Stimulated activated CD8-positive, alpha-beta memory T cell treated with anti-CD3 and anti-CD28 coated beads, Interleukin-12 subunit alpha, Interleukin-12 subunit beta, amount 100 ng/mL, for 4 hours (primary cell): ENCODE measurements at places on chromosomes 1 and 21.

GRCh38 chr1:203274603-203275381 lies 30.5 kb upstream of the BTG2 start:
- no peak for DNase-seq

- DNase-seq: no peak
These were observed 43.9 kb upstream of the FOXO6 start for GRCh38 chr1:41317361-41317760.

- no peak for DNase-seq
These were observed 272.6 kb downstream of the MATN1 start for GRCh38 chr1:30450818-30451233.

DNA sequence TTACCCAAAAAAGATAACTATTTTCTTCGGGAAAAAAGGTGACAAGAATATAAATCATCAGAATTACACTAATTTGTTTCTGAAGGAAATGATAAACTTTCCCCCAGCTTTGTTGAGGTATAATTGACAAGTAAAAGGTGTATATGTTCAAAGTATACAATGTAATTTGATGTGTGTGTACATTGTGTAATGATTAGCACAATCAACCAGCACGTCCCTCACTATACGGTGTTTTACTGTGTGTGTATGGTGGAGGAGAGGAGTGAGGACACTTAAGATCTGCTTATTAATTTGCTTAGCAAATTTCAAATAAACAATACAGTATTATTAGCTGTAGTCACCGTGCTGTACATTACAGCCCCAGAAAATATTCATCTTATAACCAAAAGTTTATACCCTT lies 77.7 kb downstream of the CAMTA1 start:
- no peak for DNase-seq

DNA sequence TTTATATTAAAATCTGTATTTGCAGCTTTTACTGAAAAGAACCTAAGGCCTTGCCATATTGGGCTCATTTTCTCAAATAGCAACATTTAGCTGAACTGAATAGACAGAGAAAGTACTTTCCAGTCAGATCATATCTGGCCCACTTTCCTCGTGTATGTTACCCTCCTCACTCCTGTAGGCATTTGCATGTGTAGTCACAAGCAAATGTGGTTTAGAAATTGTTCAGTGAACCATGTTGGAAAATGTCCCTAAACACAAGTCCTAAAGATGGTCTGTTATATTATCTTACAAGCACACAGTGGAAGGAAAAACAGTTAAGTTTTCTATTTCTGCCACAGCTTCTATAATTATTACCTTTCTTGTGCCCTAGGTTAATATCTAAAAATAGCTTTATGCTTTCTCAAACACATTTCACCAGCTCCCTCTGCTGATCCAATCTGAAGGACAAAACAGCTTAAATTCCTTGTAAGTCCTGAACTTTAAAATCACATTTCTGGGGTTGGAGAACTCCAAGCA lies 606 bp upstream of the FMO4 start:
- no peak for DNase-seq

DNA sequence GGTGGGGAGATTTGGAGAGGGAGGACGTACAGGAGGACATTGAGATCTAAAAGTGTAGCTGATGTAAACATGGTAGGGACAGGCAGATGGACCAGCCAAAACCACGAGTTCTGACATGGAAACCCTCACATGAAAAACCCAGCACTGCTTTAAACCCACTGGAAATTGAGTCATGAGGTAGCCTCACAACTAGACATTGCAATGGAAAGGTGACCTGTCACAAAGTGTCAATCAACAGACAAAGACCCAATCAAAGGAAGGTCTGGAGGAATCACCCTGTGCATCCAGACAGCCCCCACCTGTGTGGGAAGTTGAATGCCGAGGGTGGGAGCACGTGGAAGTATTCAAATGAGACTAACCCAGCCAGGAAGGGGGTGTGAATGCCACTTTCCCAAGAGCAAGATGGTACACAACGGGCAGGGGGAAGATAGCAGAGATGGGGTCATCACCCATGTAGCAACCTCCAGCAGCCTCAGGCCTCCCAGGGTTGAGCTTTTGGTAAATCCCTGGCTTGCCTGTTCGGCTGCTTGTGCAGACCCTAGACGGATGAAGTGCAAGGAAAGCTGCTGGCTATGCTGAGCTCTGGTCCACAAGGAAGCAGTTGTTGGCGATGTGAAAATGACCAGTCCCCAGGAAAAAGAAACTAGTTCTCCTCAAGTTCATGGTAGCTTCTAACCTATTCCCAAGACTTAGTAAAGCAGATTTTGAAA lies 5.6 kb downstream of the FCMR start:
- no peak for DNase-seq

DNA sequence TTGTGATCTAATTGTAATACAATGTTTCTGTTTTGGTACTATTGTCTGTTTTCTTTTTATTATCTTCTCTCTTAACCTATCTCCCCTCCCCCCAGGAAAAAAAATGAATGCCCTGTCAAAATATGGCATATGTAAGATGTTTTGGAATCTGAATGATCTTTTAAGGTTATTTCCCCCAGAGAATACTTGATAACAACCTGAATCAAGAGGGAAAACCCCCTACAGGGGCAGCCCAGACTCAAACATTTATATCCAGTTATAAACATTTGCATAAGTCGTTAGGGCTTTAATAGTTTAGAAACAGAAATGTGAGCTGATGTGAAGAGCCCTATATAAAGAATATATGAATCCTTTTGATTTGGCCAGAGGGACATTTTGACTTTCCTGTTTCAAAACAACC lies 169.5 kb downstream of the VAV3 start:
- DNase-seq: no peak

DNA sequence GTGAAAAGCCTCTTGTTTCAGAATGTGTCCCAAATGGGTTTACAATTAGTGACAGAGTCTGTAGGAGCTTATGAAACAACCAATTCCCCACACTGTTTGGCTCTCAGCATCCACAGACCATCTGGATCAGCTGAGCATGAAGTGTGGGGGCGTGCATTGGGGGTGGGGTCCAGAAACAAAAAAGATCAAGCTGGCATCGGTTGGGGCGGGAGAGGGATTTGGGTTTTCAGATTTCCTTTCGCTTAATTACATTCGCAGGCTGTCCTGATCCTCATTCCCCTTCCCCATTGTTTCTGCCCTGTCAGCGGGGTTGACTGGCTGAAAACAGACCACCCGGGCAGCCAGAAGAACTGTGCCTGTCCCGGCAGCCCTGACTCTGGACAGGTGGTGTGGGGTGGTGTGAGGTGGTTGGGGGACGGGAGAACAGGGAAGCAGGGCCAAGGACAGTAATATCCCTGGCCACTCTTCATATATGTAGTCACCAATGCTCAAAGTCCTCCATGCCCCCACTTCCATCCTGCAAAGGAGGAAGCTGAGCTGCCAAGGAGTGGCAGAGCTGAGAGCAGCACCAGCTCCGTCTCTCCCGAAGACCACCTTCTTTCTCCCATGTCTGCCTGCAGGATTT lies 92.0 kb downstream of the IER5 start:
- no peak for DNase-seq

DNA sequence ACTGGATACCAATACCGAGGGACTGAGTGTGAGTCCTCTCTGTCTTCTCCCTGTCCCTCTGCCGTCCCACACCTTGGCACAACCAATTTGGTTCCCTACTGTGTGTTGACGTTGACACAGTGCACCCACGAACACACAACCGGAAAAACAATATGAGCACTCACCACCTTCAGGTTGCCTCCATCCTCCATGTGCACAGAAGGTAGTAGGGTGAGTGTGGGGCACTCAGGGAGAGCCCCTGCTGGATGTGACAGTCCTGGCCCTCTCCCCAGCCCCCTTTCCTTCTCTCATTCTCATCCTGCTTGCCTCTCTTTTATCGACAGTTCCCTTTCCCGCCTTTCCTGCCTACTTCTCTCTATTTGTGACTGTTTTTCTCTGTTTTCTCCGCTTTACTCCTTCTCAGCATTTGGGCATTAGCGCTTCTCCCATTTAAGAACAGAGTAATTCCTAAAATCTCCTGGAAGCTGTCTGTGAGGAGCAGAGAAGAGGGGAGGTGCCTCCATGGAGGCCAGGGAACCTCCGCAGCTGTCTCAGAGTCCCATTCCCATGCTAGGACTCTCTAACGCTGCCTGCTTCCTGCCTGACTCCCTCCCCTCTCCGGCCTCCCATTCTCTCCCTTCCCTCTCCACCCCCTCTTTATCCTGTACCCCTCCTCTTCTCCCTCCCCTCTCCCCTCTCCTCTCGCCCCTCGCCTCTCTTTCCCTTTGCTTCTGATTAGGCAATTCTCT lies 16.4 kb downstream of the CADM3 start:
- DNase-seq: no peak

- DNase-seq: no peak
These were observed 3.8 kb downstream of the ZNF672 start for GRCh38 chr1:248841702-248842395.

- DNase-seq: peak; percentile 55
These were observed at the start of gene STPG1 for GRCh38 chr1:24413350-24414163. Gene STPG1 (minus strand): TSS chr1:24413782. CDS start chr1:24401388, 12,394 bp downstream.

DNA sequence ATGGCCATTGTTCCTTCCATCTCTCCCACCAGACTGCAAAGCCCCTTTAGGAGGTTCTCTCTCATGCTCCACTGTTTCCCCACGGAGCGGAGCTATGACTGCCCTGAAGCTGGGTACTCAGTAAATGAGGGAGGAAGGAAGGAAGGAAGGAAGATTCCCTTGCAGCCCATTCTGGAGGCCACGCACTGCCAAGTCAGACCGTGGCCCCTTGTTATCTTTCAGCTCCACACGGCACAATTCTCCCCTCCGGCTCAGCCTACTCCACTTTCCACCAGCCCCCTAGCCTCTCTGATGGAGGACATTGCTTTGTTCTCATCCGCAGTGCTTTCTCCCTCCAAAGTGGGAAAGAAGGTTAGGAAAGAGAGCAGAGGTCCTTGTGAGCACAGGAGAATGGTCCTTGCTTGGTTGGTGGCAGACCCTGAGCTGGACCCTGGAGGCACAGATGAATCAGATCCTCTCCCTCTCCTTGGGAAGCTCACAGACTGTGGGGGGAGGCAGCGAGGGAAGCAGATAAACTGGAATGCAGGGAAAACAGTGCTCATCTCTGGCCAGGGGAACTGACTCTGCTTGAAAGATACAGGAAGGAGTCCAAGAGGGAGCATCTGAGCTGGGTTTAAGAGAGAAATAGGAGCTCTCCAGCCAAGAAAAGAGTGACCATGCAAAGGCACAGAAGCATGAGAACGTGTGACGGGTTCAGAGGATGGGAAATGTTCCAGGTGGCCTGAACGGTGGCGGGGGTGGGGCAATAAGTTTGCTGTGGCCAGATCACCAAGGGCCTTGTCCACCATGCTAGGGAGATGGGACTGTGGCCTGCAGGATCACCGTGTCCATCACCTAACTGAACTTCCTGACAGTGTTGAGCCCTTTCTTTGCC lies 52.6 kb downstream of the GLIS1 start:
- no peak for DNase-seq

DNA sequence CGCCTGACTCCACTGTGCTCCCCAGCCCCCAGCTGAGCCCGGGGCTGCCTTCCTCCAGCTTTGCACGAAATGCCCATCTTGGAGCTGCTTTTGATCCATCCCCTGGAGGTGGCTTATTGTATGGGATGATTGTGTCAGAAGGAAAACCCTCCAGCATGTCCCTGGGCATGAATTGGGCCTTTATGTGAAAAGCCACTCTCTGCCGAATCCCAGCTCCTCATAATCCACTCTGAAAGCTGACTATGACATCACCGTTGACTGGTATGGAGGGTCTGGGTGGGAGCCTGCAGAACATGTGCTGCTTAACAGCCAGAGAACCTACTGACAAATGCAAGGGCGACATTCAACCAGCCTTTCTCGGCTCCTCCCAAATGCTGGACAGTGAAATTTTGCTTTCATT lies 74.6 kb downstream of the NENF start:
- no peak for DNase-seq

GRCh38 chr1:178629252-178630154 lies 95.5 kb upstream of the RALGPS2 start:
- DNase-seq: no peak

GRCh38 chr21:38402795-38403194 lies 95.5 kb downstream of the ERG start:
- DNase-seq: no peak

DNA sequence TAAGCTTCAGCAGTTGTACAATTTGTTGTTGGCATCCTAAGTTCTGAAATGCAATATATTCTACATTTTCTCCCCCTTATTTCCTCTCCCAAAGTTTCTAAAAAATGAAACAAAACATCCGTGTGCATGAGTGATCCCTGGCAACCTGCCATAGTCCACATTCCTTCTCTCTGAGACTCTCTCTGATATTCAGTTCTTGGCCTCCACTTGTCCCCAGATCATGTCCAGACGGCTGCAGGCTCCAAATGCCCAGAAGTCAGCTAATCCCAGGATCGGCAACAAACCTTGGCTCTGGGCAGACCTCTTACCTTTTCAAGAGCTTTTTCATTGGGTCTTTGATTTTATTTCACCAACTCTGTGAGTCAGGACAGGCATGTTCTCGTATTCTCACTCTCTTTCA lies 187.8 kb downstream of the ETS2 start:
- no peak for DNase-seq

DNA sequence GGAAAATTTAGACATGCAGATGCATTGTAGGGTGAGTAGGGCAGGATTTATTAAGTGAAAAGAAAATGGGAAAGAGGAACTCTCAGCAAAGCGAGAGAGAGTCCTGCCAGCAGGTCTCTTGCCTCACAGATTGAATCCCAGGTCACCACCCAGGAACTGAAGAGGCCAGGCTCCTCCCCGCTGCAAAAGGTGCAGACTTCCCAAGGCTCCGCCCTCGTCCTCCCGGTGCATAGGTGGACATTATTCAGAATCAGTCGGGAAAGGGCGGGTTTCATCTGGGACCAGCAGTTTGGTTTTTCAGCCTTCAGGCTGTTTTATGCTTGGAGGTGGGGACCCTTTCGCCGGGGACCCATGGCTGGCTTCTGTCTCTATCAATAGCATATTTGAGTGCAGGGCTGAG lies 41.6 kb upstream of the APP start:
- DNase-seq: no peak

GRCh38 chr1:107499139-107499744 lies 358.4 kb downstream of the NTNG1 start:
- DNase-seq: no peak

DNA sequence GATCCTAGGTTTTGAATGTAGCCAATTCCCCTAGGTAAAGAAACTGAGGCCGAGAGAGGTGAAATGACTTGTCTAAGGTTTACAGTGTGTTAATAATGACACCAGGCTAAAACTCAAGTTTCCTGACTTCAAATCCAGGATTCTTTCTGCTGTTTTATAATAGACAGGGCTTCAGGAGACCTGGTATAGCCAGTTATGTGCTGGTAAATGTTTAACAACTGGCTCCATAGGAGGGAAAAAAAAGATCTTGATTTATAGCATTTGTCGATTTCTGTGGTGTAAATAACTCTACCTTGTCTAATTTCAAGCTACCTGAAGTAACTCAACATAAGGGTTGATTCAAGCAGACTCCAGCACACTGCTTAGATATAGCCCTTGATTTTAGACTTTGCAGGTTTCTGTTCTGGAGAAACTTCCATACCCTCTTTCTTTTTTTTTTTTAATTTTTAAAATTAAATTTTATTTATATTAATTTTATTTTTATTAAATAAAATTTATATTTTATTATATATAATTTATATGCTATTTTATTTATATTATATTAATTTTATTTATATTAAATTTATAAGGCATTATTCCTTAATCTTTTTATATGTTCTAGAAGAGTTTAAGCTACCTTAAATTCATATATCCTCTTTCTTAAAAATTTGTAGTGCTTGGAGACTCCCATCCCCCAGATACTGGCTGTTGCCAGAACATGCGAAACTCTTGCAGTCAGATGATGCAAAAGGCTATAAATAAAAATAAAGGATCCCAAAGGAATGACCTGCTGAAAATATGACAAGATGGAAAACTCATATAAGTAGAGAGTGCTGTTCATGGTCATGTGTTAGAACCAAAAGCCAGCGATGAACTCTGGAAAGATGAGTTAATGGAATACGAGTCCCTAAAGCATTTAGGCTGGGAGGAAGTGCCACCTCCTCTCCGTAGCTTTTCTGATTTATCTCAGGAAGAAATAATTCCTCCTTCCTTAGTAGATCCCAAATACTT lies 35.4 kb upstream of the SRSF10 start:
- DNase-seq: no peak
